NCI-H774 (cell line): ENCODE measurements at places on chromosomes 3 and 15.

- no peak for DNase-seq
These were observed 24.5 kb upstream of the SSR3 start for GRCh38 chr3:156579427-156579851.

DNA sequence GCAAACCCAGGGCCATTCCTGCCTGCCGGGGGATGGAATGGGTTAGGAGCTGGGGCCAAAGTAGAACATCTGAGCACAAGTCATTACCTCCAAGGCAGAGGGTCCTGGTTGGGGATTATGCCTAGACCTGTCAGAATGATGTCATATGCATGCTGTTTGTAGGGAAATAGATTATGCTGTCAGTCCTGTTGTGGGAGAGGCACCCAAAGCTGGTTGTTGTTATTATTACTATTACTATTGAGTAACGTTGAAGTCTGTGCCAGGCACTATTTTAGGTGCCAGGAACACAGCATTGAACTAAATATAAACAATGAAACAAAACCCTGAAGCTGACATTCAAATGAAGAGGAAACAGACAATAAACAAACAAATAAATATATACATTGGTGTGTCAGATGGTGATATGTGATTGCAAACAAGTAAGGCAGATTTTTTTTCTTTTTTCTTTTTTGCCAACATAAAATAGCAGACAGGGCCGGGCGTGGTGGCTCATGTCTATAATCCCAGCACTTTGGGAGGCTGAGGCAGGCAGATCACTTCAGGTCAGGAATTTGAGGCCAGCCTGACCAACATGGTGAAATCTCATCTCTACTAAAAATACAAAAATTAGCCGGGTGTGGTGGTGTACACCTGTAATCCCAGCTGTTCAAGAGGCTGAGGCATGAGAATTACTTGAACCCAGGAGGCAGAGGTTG, 2.0 kb downstream of the P4HTM start:
- DNase-seq, result no peak

DNA sequence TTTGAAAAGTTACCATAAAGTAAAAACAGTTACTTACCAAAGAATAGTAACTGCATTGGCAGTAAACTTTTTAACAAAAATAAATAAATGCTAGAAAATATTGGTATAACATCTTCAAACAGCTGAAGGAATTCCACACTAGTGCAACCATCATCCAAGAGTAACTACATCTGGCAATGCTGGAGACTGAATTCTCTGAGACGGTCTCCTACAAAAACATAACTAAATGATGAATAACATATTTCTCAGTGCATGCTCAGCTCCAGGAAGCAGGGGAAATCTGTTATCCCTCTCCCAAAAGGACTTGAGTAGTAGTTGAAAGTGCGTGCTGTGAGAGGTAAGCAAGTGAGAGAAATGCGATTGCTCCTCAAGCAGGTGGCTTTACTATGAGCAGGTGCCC, 526.8 kb upstream of the CCDC54 start:
- no peak for DNase-seq

GRCh38 chr3:119500901-119501300, 2.6 kb downstream of the TIMMDC1 start:
- DNase-seq, result no peak

GRCh38 chr3:195859061-195859845, 47.5 kb upstream of the MUC4 start:
- peak; percentile 84 for DNase-seq

- no peak for DNase-seq
These were observed 93.8 kb upstream of the IGF1R start for GRCh38 chr15:98554272-98555172.
